Bladder microvascular endothelial cell (primary cell): ENCODE measurements at places on chromosomes 2 and 18. TPM values are rescaled to one million over a fixed set of nuclear protein-coding genes. Genes with fewer than 3 reads are reported as not detected.

CXCR1 gene
- total RNA-seq = not detected in 2 replicates

ALK gene
- not detected in 2 replicates for total RNA-seq

ESPNL gene
- total RNA-seq = not detected in 2 replicates

KIAA2012 gene
- total RNA-seq = not detected in 2 replicates
